NCI-H82 (cell line): ENCODE measurements at places on chromosomes 3 and 15.
A peak's percentile ranks its signal among the peaks of the same experiment; 100 is the strongest.

DNA sequence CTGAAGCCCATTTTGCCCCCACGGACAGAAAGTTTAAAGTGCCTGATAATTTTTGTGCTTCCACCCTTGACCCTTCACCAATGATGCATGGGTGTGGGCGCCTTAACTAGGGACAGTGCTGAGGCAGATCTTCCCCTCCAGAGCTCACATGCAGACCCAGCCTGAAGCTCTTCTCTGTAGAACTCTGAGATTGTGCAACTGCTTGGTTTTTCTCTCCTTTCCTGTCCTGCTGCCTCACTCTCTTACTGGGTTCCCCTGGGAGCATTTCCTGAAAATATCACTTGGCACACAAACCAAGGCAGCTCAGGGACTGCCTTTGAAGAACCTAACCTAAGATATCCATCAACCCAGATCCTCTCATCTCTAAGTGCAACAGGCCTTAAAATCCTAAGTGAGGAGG is 220.3 kb upstream of the STT3B start:
- DNase-seq = no peak

DNA sequence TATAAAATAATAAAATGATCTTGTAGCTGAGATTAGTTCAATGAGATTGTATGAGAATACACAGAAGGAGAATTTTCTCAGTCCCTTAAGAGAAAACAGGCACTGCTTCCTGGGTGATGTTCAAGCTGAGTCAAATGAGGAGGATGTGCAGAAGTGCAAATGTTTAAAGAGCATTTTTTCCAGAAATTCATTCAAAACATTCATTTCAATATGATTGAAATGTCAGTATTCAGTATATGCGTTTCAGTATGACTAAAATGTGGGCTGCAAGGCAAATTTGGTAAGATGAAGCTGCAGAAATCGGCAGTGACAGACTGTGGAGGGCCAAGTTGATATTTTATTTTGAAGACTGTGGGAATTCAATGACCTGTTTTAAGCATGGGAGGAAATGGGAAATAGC is 19.3 kb upstream of the PYDC2 start:
- no peak for DNase-seq

GRCh38 chr15:67135494-67135893 is 70.1 kb downstream of the SMAD3 start:
- no peak for DNase-seq

- no peak for DNase-seq
Measured at GRCh38 chr3:86958534-86958933, 32.4 kb downstream of the VGLL3 start.

DNA sequence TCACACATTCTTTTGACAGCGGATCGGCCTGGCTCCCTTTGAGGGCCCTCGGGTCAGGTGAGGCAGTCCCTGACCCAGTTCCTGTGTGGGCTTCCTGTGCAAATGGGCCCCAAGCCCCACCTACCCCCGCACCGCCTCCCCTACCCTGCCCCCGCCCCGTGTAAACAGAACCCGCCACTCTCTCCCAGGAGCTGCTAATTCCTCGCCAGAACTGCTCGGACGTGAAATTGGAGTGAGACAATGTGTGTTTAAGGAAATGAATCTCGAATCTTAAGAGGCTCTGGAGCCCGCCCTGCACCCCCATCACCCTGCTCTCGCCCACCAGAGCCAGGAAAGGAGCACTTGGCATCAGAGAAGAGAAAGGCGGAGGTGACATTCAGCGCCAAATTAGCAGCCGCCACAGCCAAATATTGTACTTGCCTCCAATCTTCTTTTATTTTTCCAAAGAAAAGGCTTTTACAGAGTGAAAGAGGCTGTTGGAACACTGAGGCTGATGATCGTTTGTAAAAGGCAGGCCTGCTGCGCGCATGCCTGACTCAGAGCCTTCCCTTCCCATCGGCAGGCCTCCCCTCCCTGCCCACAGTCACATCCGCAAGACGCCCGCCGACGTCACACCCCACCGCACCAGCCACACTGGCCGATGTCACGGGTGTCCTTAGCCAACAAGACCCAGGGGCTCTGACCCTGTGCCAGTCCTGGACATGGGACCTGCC is 53.1 kb downstream of the CACNA2D2 start:
- DNase-seq = no peak

- DNase-seq = no peak
Measured at GRCh38 chr3:132145833-132146232, 111.0 kb upstream of the CPNE4 start.

- DNase-seq = peak; percentile 59
Measured at GRCh38 chr3:155871746-155872158, 1.3 kb downstream of the GMPS start.

- DNase-seq = peak; percentile 11
Measured at GRCh38 chr3:77195766-77196545, 156.1 kb downstream of the ROBO2 start.

- no peak for DNase-seq
Measured at GRCh38 chr3:7876741-7877297, 624.8 kb upstream of the LMCD1 start.

- DNase-seq = no peak
Measured at GRCh38 chr15:75422554-75422953, 28.9 kb downstream of the SIN3A start.

- no peak for DNase-seq
Measured at GRCh38 chr15:75008629-75009326, 13.4 kb downstream of the SCAMP5 start.

- peak; percentile 76 for DNase-seq
Measured at GRCh38 chr15:101127506-101128076, 124.3 kb downstream of the CHSY1 start.
